Activated naive CD4-positive, alpha-beta T cell treated with anti-CD3 and anti-CD28 coated beads for 36 hours (primary cell): ENCODE measurements at places on chromosomes 13 and 19. TPM values are rescaled to one million over a fixed set of nuclear protein-coding genes. Genes with fewer than 3 reads are reported as not detected.

GRCh38 chr19:3193256-3194105, 7.8 kb downstream of the NCLN start:
- H3K4me1 ChIP-seq, result peaks cover 13% of the 10 kb centered on the region
- H3K36me3 ChIP-seq, result peaks cover 17% of the 10 kb centered on the region

DNA sequence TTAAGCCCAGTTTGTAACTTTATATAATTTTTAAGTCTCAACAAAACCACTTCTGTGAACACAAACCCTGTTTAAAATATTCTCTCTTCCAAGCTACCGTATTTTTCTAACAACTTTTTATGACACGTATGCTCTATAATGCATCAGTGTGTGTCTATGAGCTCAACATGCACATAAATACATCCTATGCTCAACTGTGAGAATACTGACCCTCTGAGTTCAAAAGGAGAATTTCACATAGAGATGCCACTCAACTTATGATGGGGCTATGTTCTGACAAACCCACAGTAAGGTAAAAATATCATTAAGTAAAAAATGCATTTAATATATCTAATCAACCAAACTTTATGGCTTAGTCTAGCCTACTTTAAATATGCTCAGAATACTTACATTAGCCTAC, 1139.7 kb upstream of the SPRY2 start:
- DNase-seq, result no peak
- no peak overlapping the region for H3K27ac ChIP-seq
- no peaks in the 10 kb centered on the region for H3K36me3 ChIP-seq
- no peak overlapping the region for H3K4me3 ChIP-seq

DNA sequence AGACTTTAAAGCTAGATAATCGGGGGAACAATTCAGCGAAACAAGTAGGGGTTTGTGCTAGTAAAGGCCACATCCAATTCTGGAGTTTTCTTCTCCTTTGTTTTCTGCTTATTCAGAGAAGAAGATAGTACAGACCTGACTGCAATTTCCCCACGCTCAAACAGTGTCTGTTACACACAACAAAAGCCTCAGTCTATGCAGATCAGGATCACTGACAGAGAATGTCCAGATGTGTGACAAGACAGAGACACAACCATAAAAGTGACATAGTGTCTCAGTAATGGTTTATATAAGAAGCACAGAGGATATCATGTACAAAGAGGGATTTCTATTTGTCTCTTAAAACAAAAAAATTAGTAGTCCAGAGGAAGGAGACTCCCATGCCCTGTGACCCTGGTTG, 70.7 kb upstream of the GTF3A start:
- no peak for DNase-seq
- no peaks in the 10 kb centered on the region for H3K36me3 ChIP-seq
- H3K27me3 ChIP-seq, result peaks cover 6% of the 10 kb centered on the region
- H3K27ac ChIP-seq, result no peak overlapping the region
- no peak overlapping the region for H3K4me3 ChIP-seq
- H3K4me1 ChIP-seq, result peaks cover 12% of the 10 kb centered on the region

DNA sequence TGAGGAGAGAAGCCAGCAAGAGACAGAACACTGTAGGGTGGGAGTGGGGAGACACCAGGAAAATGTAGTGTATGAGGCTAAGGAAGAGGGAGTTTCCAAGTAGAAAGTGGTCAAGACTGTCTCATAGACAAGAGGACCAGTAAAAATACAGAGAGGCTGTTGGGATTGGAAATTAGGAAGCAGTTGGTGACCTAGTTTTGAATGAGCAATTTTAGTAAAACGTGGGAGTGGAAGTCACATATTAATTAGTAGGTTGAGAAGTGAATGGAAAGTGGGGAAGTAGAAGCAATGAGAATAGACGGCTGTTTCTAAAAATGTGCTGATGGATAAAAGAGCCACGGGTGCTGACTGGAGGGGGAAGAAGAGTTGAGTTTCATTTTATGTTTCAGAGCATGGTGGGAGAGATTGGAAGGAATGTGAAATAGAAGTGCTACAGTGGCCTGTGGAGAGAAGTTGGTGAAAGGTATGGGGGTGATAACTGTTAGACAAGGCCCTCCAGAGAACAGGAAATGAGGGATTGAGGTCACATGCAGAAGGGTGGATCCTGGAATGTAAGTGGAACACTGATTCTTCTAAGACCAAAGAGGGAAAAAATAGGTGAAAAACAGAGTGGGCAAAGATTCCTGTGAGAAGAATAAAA, 247.3 kb downstream of the MTUS2 start:
- DNase-seq, result no peak
- no peak overlapping the region for H3K27ac ChIP-seq
- H3K4me3 ChIP-seq, result no peak overlapping the region
- H3K27me3 ChIP-seq, result no peaks in the 10 kb centered on the region

GRCh38 chr19:15120135-15121026, 13.2 kb downstream of the SYDE1 start:
- DNase-seq, result no peak
- H3K27ac ChIP-seq, result no peak overlapping the region
- H3K4me1 ChIP-seq, result peaks cover 13% of the 10 kb centered on the region
- H3K4me3 ChIP-seq, result no peak overlapping the region

The CEACAM8 gene
- not detected for total RNA-seq
